ENCODE measurements at places on chromosomes 6 and 20.

DNA sequence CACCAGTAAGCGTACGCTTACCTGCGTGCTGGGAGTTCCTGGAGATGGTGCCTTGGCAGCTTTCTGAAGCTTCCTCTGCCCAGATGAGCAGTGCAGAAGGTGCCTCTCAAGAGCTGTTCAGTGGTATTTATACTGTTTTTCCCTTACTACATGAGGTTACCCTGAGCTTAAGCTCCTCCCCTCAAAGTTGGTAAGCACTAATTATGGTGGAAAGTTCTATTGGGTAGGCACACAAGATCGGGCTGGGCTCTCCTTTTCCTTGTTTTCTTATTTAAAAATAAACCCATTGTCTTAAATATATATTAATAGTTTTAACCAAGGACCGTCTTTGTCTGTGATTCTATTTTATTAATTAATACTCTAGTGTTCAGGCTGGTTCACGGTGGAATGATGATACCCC lies at the start of gene COL10A1:
Gene COL10A1 (minus strand): TSS at position 101 of the 400 bp plus-strand sequence. CDS start 640 bp downstream, outside the sequence.
- DNase-seq, result no peak

DNA sequence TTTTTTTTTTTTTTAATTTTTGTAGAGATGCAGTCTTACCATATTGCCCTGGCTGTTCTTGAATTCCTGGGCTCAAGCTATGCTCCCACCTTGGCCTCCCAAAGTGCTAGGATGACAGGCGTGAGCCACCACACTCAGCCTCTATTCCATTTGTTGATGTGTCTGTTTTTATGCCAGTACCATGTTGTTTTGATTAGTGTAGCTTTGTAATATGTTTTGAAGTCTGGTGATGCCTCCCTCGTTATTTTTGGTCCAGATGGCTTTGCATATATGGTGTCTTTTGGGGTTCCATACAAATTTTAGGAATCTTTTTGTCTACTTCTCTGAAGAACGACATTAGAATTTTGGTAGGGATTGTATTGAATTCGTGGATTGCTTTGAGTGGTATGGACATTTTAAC lies 193.2 kb downstream of the ADGB start:
- DNase-seq, result no peak

GRCh38 chr20:19539191-19539590 lies 218.9 kb upstream of the RIN2 start:
- no peak for DNase-seq

GRCh38 chr6:11217360-11218101 lies 14.9 kb downstream of the NEDD9 start:
- DNase-seq, result no peak

- peak; percentile 24 for DNase-seq
Measured at GRCh38 chr20:8057871-8058270, 38.3 kb upstream of the TMX4 start.

GRCh38 chr6:293193-294174 lies 1.2 kb downstream of the DUSP22 start:
- DNase-seq, result no peak

GRCh38 chr6:168071620-168072019 lies 7.4 kb downstream of the FRMD1 start:
- DNase-seq, result no peak

- DNase-seq, result no peak
Measured at GRCh38 chr6:37988127-37988526, 168.6 kb downstream of the ZFAND3 start.

GRCh38 chr20:39049148-39049547 lies 87.0 kb downstream of the DHX35 start:
- DNase-seq, result no peak

DNA sequence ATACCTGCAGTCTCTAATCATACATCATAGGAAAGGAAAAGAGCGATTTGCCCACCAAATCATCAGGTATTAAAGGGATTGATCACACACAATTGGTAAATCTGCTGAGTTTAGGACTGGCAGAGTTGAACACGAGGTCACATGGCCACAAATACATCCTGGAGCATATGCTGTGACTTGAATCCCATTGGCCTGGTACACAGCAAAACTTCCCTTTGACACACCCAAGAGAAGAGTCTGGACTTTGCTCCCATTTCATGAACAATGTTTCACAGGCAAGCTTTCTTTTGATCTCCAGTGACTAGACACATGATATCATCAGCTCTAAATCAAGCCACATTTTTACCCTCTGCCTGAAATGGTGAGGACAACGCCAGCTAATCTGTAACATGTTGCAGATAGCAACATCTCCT lies 117.9 kb downstream of the ISM1 start:
- no peak for DNase-seq

- DNase-seq, result no peak
Measured at GRCh38 chr6:50289366-50289765, 239.6 kb upstream of the DEFB112 start.

GRCh38 chr20:51318058-51318949 lies 224.2 kb downstream of the NFATC2 start:
- DNase-seq, result no peak

Data from MV-4-11 (cell line).